ENCODE measurements at places on chromosomes 5 and 9.

DNA sequence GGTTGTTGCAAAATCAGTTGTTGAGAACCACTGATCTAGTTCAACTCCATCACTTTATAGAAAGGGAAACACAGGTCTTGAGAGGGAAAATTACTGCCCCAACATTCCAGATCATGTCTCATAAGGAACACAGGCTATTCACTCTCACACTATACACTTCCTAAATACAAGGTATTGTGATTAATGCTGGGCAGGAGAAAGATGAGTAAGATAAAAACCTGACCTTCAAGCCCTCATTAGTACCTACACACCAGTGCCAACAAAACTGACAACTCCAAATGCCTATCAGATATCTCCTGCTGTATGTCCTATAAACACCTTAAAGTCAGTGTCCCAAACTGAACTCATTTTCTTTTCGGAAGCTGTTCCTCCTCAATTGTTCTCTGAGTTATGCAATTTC lies 8.2 kb downstream of the GNE start:
- no peak for DNase-seq

GRCh38 chr9:96022445-96023051 lies 147.1 kb downstream of the ERCC6L2 start:
- no peak for DNase-seq

- no peak for DNase-seq
Observed at GRCh38 chr9:76269789-76270188, 124.4 kb downstream of the RFK start.

GRCh38 chr5:54453046-54453445 lies 2.5 kb upstream of the HSPB3 start:
- no peak for DNase-seq

GRCh38 chr9:113309204-113309813 lies 6.1 kb upstream of the RNF183 start:
- DNase-seq: no peak

- DNase-seq: no peak
Observed at GRCh38 chr5:58116346-58116745, 343.5 kb downstream of the PLK2 start.

GRCh38 chr9:94925751-94926430 lies 199.4 kb downstream of the AOPEP start:
- no peak for DNase-seq

- no peak for DNase-seq
Observed at GRCh38 chr5:151128817-151129216, 28.8 kb downstream of the ANXA6 start.

- DNase-seq: no peak
Observed at GRCh38 chr5:72079288-72079687, 28.0 kb upstream of the MAP1B start.
